ENCODE measurements at places on chromosomes 6 and 20.

GRCh38 chr6:34888874-34889555, at the start of gene ANKS1A:
Gene ANKS1A (plus strand): TSS chr6:34889255. CDS start chr6:34889403, 148 bp downstream.
- peak; percentile 83 for DNase-seq

DNA sequence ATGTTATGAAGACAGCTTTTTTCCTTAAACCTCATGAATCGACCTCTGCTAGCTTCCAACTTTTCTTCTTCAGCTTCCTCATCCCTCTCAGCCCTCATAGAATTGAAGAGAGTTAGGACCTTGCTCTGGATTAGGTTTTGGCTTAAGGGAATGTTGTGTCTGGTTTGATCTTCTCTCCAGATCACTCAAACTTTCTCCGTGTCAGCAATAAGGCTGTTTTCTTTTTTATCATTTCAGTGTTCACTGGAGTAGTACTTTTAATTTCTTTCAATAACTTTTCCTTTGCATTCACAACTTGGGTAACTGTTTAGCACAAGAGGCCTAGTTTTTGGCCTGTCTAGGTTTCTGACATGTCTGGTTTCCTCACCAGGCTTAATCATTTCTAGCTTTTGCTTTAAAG, 32.6 kb downstream of the AIG1 start:
- no peak for DNase-seq

- no peak for DNase-seq
These were observed 88.3 kb upstream of the HTR1E start for GRCh38 chr6:86848986-86849385.

DNA sequence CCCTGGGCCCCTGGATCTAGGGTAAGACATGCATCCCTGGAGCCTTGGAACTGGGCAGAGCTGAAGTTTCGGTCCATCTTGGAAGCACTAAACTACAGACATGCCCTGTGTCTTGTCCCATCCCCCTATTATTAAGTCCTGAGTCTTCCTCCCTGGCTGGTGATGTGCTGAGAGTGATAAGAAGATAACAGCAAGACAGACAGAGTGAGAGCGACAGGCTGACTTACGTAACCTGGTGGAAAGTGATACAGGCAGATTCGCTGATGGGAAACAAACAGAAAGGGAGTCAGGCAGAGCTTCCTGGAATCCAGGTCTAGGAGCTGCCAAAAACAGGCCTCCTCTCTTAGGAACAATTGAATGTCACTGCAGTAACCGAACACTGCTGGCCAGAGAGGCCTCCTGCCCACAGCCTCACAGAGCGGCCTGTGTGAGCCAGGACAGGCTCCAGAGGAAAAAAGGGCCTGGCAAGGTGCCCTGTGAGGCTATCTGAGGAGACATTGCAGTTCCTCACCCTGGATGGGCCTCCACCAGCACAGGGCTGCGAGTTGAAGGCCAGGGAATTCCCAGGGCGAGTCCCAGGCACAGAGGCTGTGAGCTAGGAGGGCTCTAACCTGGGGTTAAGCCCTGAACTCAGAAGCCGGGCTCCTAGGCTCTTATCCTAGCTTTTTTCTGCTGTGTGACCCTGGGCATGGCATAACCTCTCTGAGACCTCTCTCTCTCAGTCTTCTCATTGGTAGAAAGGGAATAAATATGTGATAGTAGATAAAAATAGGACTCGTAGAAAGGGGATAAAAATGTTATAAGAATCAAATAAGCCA, 34.2 kb upstream of the B4GALT5 start:
- DNase-seq: no peak
